ENCODE measurements at places on chromosomes 1 and 21. TPM values are rescaled to one million over a fixed set of nuclear protein-coding genes. Genes with fewer than 3 reads are reported as not detected.

C2CD2 gene
- 8.2 TPM for total RNA-seq

SERINC2 gene
- 28.7 TPM for total RNA-seq

ATP6V1G3 gene
- not detected for total RNA-seq

OTUD3 gene
- total RNA-seq = 2.7 TPM

FBLIM1 gene
- total RNA-seq = 31.1 TPM
